A549 treated with ZK216348 at 1 μM for 4 hours (cell line): ENCODE measurements at places on chromosomes 13 and 19. TPM values are rescaled to one million over a fixed set of nuclear protein-coding genes. Genes with fewer than 3 reads are reported as not detected.

The ZNF730 gene
- total RNA-seq, result not detected in 5 replicates

The SLAIN1 gene
- total RNA-seq, result 0.21 to 1.3 TPM (median 0.42 TPM) in 5 replicates

The ZNF536 gene
- not detected in 5 replicates for total RNA-seq

The C2CD4C gene
- 0.14 to 0.75 TPM (median 0.46 TPM) in 5 replicates for total RNA-seq

The NKPD1 gene
- total RNA-seq, result 0.08 to 0.34 TPM (median 0.32 TPM) in 5 replicates

The KLK4 gene
- total RNA-seq, result 0.41 TPM in 1 of 5 replicates, not detected in the others

The IFI30 gene
- 7.9 to 26.4 TPM (median 16.4 TPM) in 5 replicates for total RNA-seq

The ZNF766 gene
- total RNA-seq, result 6.0 to 14.9 TPM (median 9.6 TPM) in 5 replicates

The PRODH2 gene
- total RNA-seq, result 0.13 to 0.52 TPM (median 0.38 TPM) in 5 replicates

The ZNF665 gene
- not detected in 5 replicates for total RNA-seq

The LYPD3 gene
- 0.24 to 0.58 TPM (median 0.42 TPM) in 5 replicates for total RNA-seq

The ADGRE3 gene
- total RNA-seq, result not detected in 5 replicates

The S1PR4 gene
- total RNA-seq, result 0.09 to 0.20 TPM (median 0.17 TPM) in 4 of 5 replicates, not detected in the other

The C13orf46 gene
- 0.15 to 0.49 TPM (median 0.20 TPM) in 4 of 5 replicates, not detected in the other for total RNA-seq

The SLC10A2 gene
- not detected in 5 replicates for total RNA-seq

The PCCA gene
- total RNA-seq, result 5.7 to 10.2 TPM (median 8.8 TPM) in 5 replicates

The PLK5 gene
- total RNA-seq, result not detected in 5 replicates

The ZNF433 gene
- total RNA-seq, result not detected in 5 replicates

The IL4I1 gene
- total RNA-seq, result 0.19 to 0.88 TPM (median 0.64 TPM) in 5 replicates

The ZNF431 gene
- 2.9 to 4.1 TPM (median 3.7 TPM) in 5 replicates for total RNA-seq

The RNF17 gene
- total RNA-seq, result not detected in 5 replicates

The PCDH17 gene
- not detected in 5 replicates for total RNA-seq

The OR7D2 gene
- not detected in 5 replicates for total RNA-seq
